Glomerular endothelial cell (primary cell): ENCODE measurements at places on chromosomes 2 and 18.

GRCh38 chr18:63106727-63107126 is 212.8 kb downstream of the BCL2 start:
- DNase-seq: no peak

- peak; percentile 7 for DNase-seq
Measured at GRCh38 chr2:157468931-157469708, 25.2 kb upstream of the CYTIP start.

- peak; percentile 51 for DNase-seq
Measured at GRCh38 chr2:74206180-74206688, 7.8 kb downstream of the MTHFD2 start.

- no peak for DNase-seq
Measured at GRCh38 chr2:63871864-63872263, 30.2 kb downstream of the UGP2 start.

DNA sequence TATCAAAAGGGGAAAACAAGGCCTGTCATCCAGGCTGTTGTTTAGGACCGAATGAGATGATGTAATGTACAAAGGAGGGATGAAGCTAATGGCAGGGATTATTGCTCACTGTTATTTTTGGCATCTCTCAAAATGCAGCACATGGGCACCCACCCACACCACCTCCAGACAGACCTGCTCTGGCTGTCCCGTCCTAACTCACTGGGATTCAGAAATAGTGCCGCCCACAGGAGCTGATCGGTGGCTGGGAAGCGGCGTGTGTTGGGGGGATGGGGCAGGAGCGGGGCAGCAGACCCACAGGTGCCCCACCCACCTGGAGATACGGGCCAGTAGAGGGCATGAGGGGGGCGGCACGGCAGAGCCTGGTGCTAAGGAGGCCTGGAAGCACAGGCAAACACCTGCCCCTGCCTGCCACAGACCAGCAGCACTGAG is 52.2 kb downstream of the CRACDL start:
- no peak for DNase-seq

GRCh38 chr2:208320686-208321085 is 54.6 kb downstream of the PIKFYVE start:
- no peak for DNase-seq

GRCh38 chr2:196459539-196459938 is 180.0 kb upstream of the CCDC150 start:
- DNase-seq: no peak

- DNase-seq: no peak
Measured at GRCh38 chr2:64672708-64673107, 19.0 kb upstream of the SERTAD2 start.

DNA sequence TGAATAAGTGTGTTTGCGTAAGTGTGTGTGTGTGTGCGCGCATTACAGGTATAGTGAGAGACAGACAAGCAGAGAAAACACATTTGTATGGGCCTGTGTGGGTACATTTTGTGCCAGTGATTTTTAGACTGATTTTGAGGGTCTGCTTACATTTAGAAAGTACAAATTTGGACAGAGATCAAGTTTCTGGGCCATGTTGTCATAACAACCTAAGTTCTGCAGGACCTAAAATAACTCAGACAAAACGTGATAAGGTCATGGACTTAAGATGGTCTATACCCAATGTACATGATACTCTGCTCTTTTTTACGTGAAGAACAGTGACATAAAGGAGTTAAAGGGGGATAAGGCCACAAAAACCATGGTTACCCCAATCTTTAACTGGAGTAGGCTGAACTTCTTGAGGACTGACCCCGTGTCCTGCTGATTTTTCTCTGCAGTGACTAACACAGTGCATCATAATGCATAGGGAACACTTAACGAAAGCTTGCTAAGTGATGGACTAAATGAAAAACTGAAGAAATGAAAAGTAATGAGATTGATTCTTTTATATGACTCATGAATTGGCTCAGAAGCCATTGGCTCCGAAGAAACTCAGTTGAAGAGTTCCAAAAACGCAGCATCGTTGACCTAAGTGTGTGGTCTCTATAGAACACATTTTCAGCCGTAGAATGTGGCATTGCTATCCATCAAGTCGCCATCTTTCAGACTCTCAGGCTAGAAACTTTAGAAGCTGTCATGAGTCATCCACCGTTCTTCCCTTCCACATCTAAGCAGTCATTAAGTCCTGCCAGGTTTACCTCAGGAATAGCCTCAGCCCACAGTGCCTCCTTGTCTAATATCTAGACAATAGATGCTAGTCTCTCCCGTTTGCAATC is 61.6 kb upstream of the NCOA1 start:
- DNase-seq: no peak

- no peak for DNase-seq
Measured at GRCh38 chr2:61357681-61358080, 113.2 kb downstream of the USP34 start.

DNA sequence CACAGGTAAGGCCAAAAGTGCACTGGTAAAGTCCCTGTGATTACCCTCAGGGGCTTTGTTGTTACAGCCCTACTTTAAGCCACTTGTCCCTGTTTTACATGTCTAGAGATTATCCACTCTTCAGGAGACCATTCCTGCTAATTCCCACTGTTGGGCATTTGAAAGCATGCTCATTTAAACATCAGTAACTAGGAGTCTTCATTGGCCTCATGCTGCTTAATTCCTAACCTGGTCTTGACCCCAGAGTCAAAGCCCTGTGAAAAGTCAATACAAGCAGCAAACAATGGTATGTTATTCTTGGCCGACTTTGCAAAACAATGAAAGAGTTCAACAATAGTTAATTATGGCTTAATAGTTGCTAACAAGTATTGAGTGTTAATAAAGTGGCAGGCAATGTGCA is 23.2 kb downstream of the AFF3 start:
- no peak for DNase-seq

DNA sequence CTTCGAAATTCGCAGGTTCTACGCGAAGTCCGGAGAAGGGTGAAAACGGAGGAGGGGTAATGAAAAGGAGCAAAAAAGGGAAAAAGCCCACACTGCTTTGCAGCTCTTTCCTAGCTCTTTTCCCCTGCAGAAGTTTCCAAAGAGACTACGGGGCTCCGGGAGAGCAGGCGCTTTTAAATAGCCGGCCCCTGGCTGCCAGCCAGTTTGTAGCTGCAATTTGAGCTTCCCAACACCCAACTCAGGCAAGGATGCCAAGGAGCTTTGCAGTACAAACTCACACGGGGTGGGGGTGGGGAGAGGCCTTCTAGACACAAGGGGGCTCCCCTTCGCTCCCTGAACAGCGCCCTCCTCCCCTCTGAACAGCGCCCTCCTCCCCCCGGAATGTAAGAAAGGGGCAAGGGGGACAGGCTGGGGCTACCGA is at the start of gene IGFBP5:
Gene IGFBP5 (minus strand): TSS at position 149 of the 421 bp plus-strand sequence. CDS start 774 bp downstream, outside the sequence.
- no peak for DNase-seq

DNA sequence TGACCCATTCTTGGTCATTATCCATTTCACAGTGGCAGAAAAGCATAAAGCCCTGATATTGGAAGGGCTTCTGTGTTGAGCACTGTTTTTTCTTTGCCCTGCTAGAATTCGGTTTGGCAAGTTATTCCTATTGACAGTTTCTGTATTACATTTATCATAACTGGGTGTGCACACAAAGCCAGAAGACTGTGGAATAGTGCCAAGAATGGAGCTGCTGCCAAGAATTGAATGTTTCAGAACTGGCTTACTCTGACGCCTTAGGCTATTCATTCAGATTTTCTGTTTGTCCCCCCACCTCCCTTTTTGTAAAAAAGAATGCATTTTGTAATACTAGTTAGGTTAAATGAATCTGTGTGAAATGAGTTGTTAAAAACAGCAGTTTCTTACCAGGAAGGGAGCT is 12.7 kb downstream of the KDM3A start:
- DNase-seq: no peak

DNA sequence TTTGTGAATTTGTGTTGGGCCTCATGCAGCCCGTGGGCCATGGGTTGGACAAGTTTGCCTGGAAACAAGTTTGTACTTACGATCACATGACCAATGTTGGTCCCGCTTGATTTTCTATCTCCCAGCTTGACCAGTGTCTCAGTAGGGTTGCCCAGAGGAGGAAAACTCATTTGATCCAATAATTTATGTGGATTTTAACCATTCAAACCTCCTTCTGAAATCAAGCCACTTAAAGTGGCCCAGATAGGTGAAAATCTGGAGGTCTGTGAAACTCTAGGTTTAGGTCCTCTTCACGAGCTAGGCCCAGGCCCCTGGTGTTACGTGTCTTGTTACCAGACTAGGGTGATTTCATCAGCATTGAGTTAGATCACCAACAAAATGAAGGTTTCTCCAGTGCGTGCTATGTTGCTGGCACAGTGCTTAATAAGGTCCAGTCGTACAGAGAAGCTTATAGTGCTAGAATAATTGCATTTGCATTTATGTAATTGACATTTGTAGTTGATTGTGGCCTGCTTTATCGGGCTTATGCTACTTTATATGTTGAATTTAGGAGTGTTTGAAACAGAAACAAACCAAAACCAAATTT is 4.4 kb downstream of the ACTR2 start:
- no peak for DNase-seq

DNA sequence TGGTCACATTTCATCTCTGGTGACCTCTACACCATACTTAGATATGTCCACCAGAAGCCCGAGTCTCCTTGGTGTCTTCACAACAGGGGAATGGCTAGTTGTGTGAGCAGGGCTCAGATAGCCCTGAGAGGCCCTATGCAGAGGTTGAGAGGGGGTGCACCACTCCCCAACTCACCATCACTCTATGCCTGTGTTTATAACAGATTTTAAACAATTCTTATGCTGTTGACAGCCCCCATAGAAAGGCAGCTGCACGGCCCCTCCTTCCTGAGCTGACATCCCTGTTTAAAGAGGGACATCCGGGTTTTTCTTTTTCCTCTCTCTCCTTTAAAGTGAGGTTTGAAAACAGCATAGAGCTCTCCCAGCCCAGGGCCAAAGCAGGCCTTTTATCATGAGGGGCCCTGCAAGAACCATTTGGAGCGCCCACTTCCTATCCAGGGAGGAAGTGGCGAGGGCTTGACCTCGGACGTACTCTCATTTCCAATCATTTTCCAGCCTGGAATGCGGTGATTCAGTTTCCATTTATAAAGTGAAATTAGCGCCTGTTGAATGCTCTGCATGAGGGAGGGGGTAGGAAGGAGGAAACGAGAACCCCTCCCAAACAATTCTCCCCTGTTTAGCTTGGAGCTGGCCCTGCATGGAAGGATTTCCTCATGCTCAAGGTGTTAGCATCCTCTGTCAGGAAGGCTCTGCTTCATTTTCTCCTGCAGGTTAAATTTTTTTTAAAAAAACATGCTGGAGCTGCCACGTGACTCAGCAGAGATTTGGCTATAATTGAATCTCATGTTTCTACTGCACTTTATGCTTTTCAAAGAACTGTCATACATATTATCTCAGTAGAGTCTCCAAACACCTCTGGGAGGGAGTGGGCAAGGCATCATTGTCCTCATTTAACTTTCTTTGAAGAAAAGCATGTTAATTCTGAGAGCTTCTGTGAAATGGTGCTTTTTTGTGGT is 117.5 kb downstream of the DDX1 start:
- no peak for DNase-seq

DNA sequence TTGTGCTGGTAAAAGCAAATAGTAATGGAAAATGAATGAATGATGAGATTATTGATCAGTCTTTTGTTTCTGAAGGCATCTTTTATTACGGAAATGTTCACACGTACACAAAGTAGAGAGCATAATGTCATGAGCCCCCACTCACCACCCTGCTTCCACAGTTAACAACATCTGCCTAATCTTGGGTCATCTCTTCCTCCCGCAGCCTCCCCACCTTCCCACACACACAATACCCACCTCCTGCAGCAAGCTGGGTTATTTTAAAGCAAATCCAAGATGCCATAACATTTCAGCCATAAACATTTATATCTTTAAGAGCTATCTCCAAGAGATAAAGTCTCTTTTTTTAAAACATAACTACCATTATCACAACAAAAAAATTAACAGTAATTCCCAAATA is 36.3 kb downstream of the CYP27C1 start:
- no peak for DNase-seq

GRCh38 chr18:2459886-2460285 is 111.4 kb downstream of the METTL4 start:
- DNase-seq: no peak

GRCh38 chr2:71882949-71883472 is 264.7 kb downstream of the CYP26B1 start:
- no peak for DNase-seq

DNA sequence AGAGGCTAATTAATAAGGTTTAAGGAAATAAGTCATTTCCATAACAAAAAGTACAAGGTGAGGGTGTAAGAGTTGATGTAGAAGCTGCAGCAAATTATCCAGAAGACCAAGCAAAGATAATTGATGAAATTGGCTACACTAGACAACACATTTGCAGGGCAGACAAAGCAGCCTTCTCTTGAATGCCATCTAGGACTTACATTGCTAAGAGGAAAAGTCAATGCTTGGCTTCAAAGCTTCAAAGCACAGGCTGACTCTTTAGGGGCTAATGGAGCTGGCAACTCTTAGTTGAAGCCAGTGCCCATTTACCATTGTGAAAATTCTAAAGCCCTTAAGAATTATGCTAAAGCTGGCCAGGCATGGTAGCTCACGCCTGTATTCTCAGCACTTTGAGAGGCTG is 728.6 kb upstream of the KLHL29 start:
- DNase-seq: no peak

- DNase-seq: no peak
Measured at GRCh38 chr2:15695582-15696330, 104.1 kb downstream of the DDX1 start.

DNA sequence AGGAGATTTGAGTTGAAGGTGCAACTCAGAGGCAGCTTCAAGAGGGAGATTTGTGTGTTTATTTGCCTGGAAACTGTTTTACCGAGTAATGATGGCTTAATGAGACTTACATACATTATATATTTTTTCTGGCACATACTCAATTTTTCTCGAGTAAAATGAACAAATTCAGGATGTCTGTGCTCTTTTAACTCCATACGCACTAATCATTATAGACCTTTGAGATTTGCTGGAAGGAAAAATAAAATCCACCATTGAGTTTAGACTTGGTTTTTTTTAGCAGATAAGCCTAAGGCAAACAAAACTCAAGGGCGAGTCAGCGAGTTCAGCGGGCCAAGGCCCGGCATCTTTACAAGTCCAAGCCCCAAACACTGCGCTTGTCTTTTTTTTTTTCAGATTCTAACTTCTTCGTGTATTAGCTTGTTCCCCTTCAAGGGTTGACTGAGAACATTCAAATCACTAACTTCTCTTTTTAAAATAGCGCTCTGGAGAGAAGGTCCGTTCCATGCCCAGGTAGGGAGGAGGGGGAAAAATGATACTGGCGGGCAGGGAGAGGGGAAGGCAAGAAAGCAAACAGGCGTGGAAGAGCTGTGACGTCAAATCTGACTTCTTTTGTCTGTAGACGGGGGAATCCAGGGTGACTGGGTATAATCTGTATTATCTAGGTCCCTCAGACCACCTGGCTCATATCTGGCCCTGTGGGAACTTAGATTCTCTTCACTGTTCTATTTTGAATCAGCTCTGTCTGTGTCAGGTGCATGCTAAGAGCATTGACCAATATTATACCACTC is 72.7 kb upstream of the MAP3K20 start:
- no peak for DNase-seq

- DNase-seq: no peak
Measured at GRCh38 chr2:75276093-75277029, 77.0 kb upstream of the TACR1 start.

- peak; percentile 29 for DNase-seq
Measured at GRCh38 chr2:102615620-102616436, 3.5 kb upstream of the SLC9A2 start.

- DNase-seq: no peak
Measured at GRCh38 chr2:239596253-239596652, 195.4 kb upstream of the HDAC4 start.

GRCh38 chr2:171972329-171972982 is 27.3 kb upstream of the METAP1D start:
- DNase-seq: no peak

GRCh38 chr2:240630771-240631547 is 5.7 kb downstream of the GPR35 start:
- no peak for DNase-seq
